Omental fat pad (tissue), 4 donors: ENCODE measurements at places on chromosomes 4 and X. TPM values are rescaled to one million over a fixed set of nuclear protein-coding genes. Genes with fewer than 3 reads are reported as not detected.

DNA sequence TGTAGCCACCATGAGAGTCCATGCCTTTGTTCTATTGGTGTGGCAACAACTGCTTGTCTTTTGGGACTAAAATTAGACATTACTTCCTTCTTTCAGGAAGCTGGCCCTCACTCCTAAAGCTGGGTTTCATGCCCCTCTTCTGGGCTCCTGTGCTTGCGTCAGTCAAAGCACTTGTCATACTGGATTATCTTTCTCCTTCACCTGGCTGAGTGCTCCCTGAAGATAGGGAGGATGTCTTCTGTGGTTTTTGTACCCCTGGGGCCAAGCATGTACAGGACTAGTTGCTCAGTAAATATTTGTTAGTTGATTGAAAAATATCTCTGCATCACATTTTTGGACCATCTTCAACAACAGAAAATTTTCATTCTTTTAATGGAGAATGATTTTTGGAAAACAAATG, 26.1 kb upstream of the LONRF3 start:
- DNase-seq: no peak

DNA sequence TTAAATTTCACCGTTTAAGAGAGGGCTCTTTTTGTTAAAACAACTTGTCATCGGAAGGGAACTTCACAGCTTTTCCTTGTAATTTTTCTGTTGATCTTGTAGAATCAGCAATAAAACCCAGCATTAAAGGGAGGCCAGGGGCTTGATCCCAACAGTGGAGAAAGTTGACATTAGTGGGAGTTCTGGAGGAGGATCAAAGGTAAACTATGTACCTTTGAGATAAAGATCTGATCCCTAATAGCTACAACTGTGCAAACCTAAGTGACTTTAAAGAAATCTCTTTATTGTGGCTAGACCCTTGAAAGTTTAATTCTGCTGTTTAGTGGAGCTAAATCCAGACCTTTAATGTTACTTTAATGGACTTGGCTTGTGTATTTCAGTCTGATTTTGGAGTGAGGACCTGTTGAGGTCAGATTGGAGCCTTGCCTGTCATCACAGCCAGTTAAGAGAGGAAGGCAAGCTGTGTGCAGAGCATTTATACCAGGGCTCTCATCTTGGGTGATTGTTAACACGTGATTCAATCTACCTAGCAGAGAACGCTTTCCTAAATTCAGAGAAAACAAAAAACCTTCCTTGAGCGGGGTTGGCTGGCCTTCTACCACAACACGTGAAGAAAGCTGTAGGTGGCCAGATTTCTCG, 1.7 kb downstream of the DOCK11 start:
- no peak for DNase-seq

- no peak for DNase-seq
These were observed 22.3 kb downstream of the TMEM31 start for GRCh38 chrX:103733017-103733416.

GRCh38 chr4:184463158-184463557, 11.2 kb downstream of the IRF2 start:
- no peak for DNase-seq

DNA sequence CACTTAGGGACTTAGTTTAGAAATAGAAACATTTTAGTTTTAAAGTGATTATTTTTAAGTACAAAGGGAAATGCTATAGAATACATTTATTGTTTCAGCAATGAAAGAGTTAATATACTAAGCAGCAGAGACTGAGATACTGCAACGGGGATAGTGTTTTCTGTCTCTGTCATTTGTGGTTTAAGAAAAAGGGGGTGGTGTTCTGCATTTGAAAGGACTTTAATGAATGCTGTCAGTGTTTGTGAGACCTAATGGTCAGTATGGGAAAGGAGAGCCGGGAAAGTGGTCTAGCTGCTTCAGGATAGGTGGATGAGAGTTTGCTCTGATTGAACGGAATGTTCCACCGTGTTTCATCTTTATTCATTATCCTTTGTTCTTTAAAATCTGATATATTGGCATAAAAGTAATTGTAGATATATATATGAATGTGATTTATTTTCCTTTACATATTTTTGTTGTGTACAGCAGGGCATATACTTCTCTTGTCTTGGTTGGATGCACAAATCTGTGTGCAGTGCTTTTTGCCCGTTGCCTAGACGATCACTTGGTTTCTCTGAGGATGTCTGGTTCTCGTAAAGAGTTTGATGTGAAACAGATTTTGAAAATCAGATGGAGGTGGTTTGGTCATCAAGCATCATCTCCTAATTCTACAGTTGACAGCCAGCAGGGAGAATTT, at the start of gene KLHL5:
TSS of gene KLHL5 (plus strand) at position 139 of the 676 bp plus-strand sequence. CDS start at position 560, 421 bp downstream.
- no peak for DNase-seq

DNA sequence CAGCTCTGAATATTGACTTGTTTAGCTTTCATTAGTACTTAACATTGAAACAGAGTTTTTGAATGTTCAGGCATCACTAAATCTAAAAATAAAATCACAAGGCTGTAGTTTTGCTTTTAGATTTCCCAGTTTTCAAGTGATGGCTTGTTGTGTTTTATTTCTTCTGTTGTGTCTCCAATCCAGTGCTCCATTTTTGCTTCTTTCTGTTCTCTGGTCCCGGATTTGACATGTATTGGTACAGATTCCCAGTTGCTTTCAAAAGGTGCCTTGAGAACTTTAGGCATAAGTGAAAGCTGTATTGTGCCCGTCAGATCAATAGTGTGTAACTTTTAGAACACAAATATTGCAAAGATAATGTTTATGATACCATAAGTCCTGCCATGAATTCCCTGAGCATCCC, 53.2 kb downstream of the ARHGAP10 start:
- DNase-seq: no peak

The BEX5 gene
- total RNA-seq: 2.1 TPM

The TMEM271 gene
- not detected for total RNA-seq
